ENCODE measurements at places on chromosomes 6 and 20. TPM values are rescaled to one million over a fixed set of nuclear protein-coding genes. Genes with fewer than 3 reads are reported as not detected.

- no peak for DNase-seq
Measured at GRCh38 chr6:9862603-9863167, 552.2 kb downstream of the TFAP2A start.

GRCh38 chr6:81997090-81997926, 244.8 kb upstream of the TENT5A start:
- no peak for DNase-seq

The DIDO1 gene
- 59.8 TPM for total RNA-seq

GRCh38 chr20:62979876-62980373, 26.8 kb downstream of the BHLHE23 start:
- DNase-seq, result no peak

The GLYATL3 gene
- total RNA-seq, result not detected

DNA sequence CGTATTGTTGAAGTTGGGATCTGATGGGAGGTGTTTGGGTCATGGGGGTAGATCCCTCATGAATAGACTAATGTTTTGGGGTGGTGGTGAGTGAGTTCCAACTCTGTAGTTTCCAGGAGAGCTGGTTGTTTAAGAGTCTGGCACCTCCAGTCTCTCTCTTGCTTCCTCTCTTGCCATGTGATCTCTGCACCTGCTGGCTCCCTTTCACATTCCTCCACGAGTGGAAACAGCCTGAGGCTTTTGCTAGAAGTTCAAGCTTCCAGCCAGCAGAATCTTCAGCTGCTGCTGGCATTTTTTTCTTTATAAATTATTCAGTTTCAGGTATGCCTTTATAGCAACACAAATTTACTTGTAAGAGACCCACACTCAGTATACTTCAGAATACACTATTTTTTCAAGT, 1021.6 kb downstream of the EYS start:
- DNase-seq, result no peak

DNA sequence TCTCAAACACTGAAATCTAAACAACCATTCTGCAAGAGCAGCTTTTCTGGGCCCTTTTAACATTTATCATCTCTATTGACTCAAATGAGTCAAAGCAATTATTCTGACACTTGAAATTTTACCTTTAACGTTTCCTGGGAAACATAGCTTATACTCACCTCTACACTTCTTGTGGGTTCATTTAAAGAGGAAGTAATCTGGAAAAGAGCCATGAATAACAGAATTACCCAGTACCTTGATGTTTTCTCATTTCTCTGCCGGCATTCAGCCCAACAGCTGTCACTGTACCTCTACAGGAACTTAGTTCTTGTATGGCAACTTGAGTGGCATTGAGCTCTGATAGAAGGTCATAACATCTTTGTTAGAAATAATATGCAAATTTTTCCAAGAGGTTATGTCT, 272.2 kb downstream of the KCNQ5 start:
- DNase-seq, result no peak

GRCh38 chr6:113645986-113646385, 211.2 kb upstream of the MARCKS start:
- DNase-seq, result no peak

GRCh38 chr6:46491201-46491627, at the start of gene RCAN2:
TSS of gene RCAN2 (minus strand) at chr6:46491449.
- peak; percentile 25 for DNase-seq

GRCh38 chr6:122180132-122180531, 219.3 kb upstream of the HSF2 start:
- no peak for DNase-seq

GRCh38 chr6:14930366-14930989, 315.4 kb upstream of the JARID2 start:
- no peak for DNase-seq

The PRDM1 gene
- 13.1 TPM for total RNA-seq

DNA sequence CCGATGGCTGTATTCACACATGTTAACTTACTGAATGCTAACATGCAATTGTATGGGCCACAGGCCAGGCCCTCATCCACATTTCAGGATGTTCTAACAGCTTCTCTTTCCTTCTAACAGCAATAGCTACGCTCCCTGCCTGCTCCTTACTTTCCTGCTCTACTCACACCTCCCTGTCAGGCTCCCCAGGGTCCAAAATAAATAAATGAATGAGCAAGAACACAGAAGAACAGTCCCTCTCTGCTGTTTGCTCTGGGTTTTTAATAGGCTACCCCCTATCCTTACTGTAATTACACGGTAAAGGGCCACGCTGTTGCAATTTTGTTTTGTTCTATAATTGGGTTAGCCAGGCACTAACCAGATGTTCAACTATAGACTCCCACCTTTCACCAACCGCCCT, 135.6 kb downstream of the GMDS start:
- no peak for DNase-seq

- DNase-seq, result no peak
Measured at GRCh38 chr6:21908161-21908848, 314.8 kb downstream of the SOX4 start.

The OPRM1 gene
- total RNA-seq, result not detected

DNA sequence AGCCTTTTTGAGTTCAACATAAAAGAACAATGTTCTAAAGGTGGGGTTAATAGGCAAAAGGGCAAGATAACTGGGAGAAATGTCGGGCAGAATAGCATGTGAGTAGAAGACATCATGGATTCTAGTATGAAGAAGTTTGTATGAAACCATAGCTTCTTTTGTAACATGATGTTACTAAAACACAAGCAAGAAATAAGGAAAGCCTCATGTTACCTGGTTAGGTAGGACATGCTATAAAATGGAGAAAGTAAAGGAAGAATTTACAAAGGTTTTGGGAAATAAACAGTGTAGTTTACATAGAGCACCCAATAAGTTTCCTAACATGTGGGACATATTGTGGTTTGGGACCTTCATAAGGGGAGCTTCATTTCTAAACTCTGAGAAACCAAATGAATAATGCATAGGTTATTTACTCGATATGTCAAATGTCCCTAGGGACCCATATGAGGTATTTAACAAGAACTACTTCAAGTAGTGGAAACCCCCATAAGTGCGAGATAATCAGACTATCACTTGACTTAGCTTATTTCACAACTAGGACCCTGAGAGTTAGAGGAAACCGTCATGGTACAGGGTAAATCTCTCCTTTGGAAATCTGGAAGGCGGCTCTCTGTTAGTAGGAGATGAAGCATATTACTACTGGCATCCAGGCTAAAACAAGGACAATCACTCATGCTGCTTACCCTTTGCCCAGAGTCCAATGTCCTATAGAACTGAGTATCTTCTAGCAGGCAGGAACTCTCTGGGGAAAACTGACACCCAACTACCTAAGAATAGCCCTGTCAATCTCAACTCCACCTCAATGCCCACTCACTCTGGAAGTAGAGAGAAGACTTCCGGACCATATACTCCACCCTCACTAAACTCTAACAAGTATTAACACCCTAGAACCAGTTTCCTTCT, 57.5 kb downstream of the ILRUN start:
- DNase-seq, result no peak

The ISM1 gene
- total RNA-seq, result 15.2 TPM

- no peak for DNase-seq
Measured at GRCh38 chr6:22147921-22148776, 148.7 kb downstream of the PRL start.

GRCh38 chr6:56172144-56172543, 75.2 kb downstream of the COL21A1 start:
- no peak for DNase-seq

Measured in breast epithelium (tissue), 4 donors.